ENCODE measurements at places on chromosomes 5 and 9.
A peak's percentile ranks its signal among the peaks of the same experiment; 100 is the strongest.

- no peak overlapping the region for H3K27ac ChIP-seq
- H3K27me3 ChIP-seq, result no peaks in the 10 kb centered on the region
- H3K4me1 ChIP-seq, result no peaks in the 10 kb centered on the region
- H3K4me3 ChIP-seq, result no peak overlapping the region
- no peak for DNase-seq
These were observed 1991.3 kb upstream of the C9orf72 start for GRCh38 chr9:29564564-29564963.

DNA sequence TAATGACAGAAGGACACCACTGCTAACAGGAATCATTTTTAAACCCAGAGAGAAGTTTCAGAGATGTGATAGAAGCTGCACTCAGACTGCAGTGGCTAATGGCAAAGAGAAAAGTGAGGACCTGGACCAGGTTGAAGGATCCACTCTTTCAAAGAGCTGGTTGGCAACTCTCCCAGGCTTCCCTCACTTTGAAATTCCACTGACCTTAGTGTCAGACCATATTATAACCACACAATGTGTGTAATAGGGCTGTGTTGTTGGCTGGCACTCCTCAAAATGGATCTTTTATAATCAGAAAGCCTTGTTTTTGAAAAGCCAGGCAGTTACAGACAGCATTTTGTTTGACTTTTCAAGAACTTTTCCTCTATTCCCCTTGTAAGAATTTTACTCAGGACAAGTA lies 280.7 kb downstream of the PRELID2 start:
- no peak overlapping the region for H3K27ac ChIP-seq
- H3K36me3 ChIP-seq, result no peaks in the 10 kb centered on the region
- no peaks in the 10 kb centered on the region for H3K4me1 ChIP-seq
- no peak for DNase-seq

DNA sequence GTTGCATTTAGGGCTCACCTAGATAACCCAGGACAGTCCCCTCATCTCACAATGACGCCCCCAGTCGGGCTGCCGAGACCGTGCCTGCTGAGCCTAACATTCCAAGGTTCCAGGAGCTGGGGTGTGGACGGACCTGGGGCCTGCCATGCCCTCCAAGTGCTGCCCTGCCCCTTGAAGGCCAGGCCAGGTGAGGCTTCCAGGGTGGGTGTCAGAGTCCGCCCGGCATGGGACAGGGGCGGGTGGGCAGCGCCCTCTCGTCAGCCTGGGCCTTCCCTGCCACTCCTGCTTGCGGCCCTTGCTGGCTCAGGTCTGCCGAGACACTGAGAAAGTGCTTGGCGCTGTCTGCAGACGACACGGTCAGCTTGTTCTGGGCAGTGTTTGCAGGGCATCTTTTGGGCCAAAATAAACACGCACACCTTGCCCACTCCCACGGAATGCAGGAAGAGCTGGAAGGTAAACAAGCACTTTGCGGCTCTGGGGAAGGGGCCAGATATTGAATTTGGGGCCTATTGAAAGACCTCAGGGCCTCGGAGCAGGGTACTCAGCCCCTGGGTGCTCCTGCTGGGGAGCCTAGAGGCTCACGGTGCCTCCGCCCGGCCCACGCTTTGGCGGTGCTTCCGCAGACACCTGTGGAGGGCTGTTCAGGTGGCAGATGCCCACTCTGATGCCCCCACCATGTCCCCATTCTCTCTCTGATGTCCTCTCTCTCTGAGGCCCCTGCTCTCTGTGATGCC lies 4.2 kb upstream of the SCGB3A1 start:
- peaks cover 28% of the 10 kb centered on the region for H3K27me3 ChIP-seq
- no peaks in the 10 kb centered on the region for H3K36me3 ChIP-seq
- DNase-seq, result no peak
- no peak overlapping the region for H3K4me3 ChIP-seq
- peaks cover 7% of the 10 kb centered on the region for H3K4me1 ChIP-seq

GRCh38 chr5:60436518-60436917 lies 263.4 kb downstream of the DEPDC1B start:
- H3K27me3 ChIP-seq, result no peaks in the 10 kb centered on the region
- no peaks in the 10 kb centered on the region for H3K36me3 ChIP-seq
- no peaks in the 10 kb centered on the region for H3K4me1 ChIP-seq
- no peak for DNase-seq

- no peaks in the 10 kb centered on the region for H3K36me3 ChIP-seq
- no peak overlapping the region for H3K27ac ChIP-seq
- H3K4me1 ChIP-seq, result peaks cover 3% of the 10 kb centered on the region
- DNase-seq, result no peak
- no peak overlapping the region for H3K4me3 ChIP-seq
These were observed 62.1 kb upstream of the CTXN3 start for GRCh38 chr5:127586811-127587210.

DNA sequence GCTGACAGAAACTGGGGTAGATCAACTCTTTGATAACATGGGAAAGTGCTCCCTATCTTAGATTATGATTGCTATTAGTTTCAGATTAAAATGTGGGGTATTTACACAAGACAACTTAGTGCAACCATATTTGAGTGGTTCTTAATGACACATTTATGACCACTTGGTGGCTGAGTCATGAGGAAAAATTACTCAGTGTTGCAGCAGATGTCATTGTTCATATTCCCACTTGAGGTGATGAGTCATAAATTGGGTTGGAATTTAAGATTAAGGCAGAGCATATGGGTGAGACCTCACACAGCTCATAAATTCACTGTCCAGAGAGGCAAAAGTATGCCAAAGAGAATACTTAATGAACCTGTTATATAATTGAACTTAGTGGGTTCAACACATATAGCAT lies 408.3 kb downstream of the DMRT2 start:
- H3K27ac ChIP-seq, result no peak overlapping the region
- H3K27me3 ChIP-seq, result no peaks in the 10 kb centered on the region
- no peak for DNase-seq
- no peaks in the 10 kb centered on the region for H3K4me1 ChIP-seq

DNA sequence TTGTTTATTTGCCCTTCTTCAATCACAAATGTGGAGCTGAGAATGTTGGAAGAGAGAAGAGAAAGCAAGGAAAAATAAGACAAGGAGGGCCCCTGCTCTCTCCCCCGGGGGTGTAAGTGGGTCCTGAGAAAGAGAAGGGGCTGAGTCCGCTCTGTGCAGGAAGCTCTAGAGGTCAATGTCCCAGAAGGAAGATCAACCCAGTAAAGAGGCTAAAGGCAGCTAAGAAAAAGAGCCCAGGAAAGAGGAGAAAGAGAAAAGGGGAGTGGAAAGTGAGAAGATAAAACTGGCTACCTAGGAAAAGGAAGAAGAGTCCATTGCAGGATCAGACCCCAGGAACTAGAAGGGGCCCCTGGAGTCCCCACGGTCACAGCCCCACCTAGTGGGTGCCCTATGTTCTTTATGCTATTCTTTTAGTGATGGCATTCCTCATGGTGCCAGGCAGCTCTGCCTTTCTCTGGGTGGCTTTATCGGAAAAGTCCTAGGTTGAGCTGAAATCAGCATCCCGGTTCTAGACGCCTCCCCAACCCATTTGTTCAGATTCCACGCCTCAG lies 583.4 kb downstream of the ACTL7B start:
- H3K4me3 ChIP-seq, result no peak overlapping the region
- no peak overlapping the region for H3K27ac ChIP-seq
- peak; percentile 55 for DNase-seq
- H3K27me3 ChIP-seq, result no peaks in the 10 kb centered on the region

DNA sequence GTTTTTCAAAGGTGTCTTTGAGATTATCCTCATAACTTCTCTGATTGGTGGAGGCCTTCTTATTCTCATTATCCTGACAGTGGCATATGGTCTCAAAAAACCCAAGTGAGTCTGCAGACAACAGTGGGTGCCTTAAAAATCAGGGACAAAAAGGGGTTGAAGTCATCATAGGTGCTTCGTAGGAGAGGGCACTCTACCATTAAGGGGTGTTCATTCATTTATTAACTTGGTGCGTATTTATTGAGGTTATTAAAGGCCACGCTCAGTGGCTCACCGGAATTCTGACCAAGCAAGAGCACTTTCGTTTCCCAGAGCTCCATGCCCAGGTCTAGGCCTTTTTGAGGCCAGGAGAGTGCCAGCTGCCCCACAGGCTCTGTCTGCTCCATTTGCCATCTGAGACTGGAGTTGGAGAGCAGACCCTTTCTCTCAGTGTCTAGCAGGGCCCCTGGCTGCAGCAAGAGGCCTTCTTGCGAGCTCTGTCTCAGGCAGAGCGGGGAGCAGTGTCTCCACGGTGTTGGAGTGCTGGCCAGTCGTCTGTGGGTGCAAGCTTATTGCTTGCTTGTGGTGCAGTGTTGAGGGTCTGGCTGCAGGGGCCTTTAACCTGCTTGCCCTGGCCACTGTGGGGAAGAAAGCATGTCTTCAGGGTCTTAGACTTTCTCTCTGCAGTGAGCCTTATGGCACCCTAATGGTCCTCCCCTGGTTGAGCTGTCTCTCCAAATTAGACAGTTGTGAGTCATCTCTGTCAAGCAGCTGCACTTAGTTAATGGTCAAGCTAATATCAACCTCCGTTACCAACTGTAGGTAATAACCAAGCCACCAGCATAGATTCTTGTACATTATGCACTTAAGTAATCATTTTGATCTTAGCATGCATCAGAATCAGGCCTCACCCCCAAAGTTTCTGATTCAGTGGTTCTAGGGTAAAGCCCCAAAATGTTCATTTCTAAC lies 62.6 kb downstream of the IL31RA start:
- peak; percentile 23 for DNase-seq
- H3K36me3 ChIP-seq, result no peaks in the 10 kb centered on the region
- no peak overlapping the region for H3K4me3 ChIP-seq
- H3K27me3 ChIP-seq, result no peaks in the 10 kb centered on the region
- H3K27ac ChIP-seq, result no peak overlapping the region
- H3K4me1 ChIP-seq, result no peaks in the 10 kb centered on the region
